ENCODE measurements at places on chromosomes 1 and 21.

GRCh38 chr1:59699227-59699847, 115.4 kb upstream of the HOOK1 start:
- peak; percentile 48 for DNase-seq

- no peak for DNase-seq
These were observed 18.4 kb upstream of the FRRS1 start for GRCh38 chr1:99784809-99785255.

GRCh38 chr1:247295274-247295684, 36.4 kb downstream of the ZNF496 start:
- DNase-seq: no peak

- DNase-seq: no peak
These were observed 17.1 kb downstream of the ABCG1 start for GRCh38 chr21:42236014-42236413.

GRCh38 chr1:215360758-215361157, 206.3 kb upstream of the KCTD3 start:
- DNase-seq: no peak

- no peak for DNase-seq
These were observed 79.9 kb downstream of the PTPN14 start for GRCh38 chr1:214471458-214471857.

GRCh38 chr1:3170561-3171453, 101.8 kb downstream of the PRDM16 start:
- peak; percentile 33 for DNase-seq

DNA sequence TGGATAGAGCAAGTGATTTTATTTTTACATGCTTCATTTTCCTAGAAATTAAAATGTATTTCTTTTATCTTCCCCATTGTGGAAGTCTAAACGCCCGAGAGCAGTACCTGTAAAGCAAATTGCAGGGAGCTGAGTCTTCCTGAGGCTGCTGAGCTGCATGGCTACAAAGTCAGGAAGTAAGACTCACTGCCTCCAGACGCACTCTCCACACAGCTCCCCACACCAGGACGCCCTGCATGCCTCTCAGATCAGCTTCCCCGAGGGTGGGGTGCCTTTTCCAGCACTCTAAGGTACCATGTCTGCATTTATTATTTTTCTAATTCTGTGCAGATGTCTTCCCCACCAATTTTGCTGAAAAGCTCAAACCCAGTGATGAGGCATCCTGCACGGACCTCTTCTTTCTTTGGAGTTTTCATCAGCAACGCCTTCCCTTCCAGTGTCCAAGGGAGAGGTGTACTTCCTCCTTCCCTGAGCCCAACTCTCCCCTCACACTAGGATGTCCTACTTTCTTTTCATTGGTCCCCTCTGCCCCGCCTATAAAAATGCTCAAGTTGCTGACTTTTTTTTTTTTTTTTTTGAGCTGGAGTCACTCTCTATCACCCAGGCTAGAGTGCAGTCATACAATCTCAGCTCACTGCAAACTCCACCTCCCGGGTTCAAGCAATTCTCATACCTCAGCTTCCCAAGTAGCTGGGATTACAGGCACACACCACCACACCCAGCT, 114.7 kb downstream of the PCNX2 start:
- no peak for DNase-seq

DNA sequence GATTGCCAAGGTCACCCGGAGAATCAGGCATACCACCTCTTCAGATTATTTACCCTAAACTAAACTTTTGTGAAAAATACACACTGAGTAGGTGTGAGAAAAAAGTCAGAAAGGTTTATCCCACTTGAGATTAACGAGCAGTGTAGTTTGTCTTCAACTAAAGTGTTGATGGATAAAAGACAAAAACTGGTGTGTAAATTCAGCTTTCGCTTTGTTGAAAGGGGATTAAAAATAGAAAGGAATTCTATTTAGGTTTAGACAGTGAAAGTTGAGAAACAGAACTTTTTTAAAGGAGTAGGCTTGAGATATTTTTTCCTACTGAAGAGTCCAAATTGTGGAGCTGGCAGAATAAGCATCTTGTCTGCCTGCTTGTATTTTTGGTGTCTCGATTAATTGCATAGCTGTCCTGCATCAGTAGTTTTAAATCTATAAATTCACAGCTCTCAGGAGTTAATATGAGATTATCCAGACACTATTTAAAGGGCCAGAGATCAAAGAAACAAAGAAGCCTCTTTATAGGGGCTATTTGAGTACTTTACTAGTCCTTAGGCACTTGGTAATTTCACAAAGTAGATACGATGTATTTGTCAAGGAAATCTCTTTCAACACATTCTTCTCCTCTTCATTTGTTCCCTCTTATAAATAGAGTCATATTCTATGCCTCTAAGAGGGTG, 46.7 kb upstream of the RABGAP1L start:
- DNase-seq: no peak

GRCh38 chr1:33462405-33463164, 9.9 kb upstream of the ZSCAN20 start:
- no peak for DNase-seq

- no peak for DNase-seq
These were observed 19.7 kb downstream of the TNNT2 start for GRCh38 chr1:201357636-201358348.

- no peak for DNase-seq
These were observed 86.8 kb downstream of the HLX start for GRCh38 chr1:220966041-220966440.

- DNase-seq: no peak
These were observed 13.9 kb downstream of the KCNK1 start for GRCh38 chr1:233627823-233628222.

DNA sequence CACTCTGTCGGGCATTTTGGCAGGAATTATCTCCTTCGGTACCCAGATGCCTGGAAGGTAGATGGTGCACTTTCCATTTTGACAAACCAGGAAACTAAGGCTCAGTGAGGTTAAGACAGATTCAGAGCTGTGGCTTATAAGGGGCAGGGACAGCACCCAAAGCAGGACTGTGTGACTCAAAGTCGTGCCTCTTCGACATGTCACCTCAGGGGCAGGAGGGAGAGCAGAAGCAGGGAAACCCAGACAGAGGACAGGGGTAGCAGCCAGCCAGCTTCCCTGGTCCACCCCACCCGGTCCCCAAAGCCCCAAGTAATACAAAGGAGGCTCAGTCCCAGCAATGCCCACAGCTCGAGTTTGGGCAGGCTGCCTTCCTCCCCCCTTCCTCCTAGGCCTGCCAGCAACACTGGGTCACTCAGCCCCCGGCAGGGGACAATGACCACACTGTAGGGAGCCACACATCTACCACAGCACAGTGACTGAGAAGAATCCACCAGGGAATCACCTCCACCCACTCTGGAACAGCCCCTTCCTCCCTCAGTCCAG, 2.5 kb downstream of the RHOC start:
- no peak for DNase-seq

GRCh38 chr1:7783178-7783711, 846 bp upstream of the PER3 start:
- peak; percentile 88 for DNase-seq

DNA sequence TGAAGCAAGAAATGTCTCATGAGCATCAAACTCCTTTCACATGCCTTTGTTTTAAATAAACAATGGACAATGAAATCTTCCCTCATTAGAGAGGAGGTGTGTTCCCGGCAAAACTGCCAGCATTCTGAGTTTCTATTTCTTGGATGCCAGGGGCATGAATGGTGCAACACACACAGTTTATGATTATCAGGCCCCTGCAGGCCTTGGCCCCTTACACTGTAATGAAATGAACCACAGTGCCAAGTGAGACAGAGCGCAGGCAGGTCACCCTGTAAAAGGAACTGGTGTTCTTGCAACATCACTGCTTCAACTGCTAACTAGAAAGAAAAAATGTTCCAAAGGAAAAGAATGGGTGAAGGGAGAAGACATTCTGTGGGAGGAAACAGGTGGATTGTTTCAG, 3.8 kb upstream of the PIGC start:
- DNase-seq: no peak

DNA sequence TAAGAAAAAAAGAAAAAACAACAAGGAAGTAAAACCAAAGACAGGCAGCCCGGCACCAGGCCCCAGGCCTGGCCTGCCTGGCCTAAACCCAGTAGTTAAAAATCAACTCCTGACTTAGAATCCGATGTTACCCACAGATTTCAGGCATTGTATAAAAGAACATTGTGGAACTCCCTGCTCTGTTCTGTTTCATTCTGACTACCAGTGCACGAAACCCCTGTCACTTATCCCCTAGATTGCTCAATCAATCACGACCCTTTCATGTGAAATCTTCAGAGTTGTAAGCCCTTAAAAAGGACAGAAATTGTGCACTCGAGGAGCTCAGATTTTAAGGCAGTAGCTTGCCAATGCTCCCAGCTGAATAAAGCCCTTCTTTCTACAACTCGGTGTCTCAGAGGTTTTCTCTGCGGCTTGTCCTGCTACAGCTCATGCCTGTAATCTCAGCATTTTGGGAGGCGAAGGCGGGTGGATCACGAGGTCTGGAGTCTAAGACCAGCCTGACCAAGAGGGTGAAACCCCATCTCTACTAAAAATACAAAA, 15.6 kb upstream of the MYOCOS start:
- no peak for DNase-seq

GRCh38 chr1:236465959-236466303, 57.9 kb upstream of the LGALS8 start:
- DNase-seq: no peak

DNA sequence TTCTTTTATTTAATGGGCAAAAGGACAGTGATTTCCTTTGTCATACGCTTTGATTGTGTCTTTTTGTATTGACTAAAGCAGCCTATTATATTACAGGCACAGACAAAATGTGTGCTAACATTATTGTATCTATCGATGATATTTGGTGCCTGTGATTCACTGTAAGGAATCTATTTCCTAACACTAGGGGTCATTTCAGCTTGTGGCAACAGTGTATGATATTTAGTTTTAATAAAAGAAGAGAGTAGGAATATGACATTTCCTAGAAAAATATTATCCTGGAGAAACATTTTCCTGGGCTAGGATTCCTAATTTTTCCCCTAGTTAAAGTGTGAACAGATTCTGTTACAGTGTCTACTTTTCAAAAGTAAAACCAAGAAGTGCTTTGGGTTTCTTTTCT, 42.8 kb downstream of the TYW3 start:
- DNase-seq: no peak

DNA sequence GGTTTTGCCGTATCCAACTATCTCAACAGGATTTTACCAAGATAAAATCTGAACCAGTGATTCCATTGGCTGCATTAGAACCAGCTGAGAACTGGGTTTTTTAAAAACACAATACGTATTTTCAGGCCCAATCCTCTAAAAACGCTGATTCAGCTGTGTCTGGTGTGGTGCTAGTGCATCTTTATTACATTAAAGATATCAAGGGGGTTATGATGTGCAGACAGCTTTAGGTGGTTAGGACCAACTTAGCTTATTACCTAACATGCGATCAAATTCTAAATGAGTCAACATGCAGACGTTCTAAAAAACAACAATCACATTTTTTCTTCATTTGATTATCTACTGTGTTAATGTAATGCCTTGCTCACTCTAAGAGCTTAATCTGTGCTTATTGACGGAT, 32.0 kb upstream of the EXO1 start:
- no peak for DNase-seq

- DNase-seq: no peak
These were observed 28.6 kb upstream of the KDM4A start for GRCh38 chr1:43621386-43621785.

DNA sequence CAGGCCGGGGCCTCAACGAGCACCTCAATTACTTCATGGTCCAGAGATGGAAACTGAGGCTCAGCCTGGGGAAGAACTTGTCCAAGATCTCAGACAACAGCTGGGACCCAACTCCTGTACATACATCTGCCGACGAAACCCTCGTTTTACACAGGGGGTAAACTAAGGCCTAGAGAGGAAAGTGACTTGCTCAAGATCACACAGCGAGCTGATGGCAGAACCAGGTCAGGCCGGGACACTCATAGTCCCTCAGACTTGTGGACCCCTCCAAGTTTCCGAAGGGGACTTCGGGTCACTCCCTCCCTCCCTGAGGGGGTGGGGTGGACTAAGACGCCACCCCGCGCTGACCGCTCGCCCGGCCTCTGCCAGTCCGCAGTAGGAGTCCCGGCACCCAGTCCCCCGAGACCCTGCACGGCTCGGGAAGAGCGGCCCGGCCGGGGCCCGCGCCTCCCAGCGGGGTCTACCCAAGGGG, 430 bp downstream of the WASF2 start:
- DNase-seq: no peak

DNA sequence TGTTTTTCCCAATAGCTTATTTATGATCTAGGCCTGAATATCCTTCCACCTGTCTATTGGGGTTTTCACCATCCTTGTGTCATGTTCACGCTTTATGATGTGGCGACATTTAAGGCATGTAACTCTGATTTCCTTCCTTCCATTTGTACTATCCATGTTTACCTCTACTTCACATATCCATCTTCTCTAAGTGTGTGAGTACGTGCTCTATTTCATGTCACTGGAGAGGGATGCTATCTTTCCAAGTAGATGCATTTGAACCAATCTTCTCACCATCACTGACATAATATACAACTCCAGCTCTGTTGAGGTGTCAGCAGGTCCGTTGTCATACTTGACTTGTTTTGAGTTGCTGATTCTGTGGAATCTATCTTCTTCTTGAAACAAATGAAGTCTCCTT, 283.2 kb downstream of the PTBP2 start:
- DNase-seq: no peak

- no peak for DNase-seq
These were observed 81.8 kb upstream of the CD34 start for GRCh38 chr1:207992677-207993236.

GRCh38 chr1:101920577-101920976, 76.1 kb downstream of the OLFM3 start:
- no peak for DNase-seq

DNA sequence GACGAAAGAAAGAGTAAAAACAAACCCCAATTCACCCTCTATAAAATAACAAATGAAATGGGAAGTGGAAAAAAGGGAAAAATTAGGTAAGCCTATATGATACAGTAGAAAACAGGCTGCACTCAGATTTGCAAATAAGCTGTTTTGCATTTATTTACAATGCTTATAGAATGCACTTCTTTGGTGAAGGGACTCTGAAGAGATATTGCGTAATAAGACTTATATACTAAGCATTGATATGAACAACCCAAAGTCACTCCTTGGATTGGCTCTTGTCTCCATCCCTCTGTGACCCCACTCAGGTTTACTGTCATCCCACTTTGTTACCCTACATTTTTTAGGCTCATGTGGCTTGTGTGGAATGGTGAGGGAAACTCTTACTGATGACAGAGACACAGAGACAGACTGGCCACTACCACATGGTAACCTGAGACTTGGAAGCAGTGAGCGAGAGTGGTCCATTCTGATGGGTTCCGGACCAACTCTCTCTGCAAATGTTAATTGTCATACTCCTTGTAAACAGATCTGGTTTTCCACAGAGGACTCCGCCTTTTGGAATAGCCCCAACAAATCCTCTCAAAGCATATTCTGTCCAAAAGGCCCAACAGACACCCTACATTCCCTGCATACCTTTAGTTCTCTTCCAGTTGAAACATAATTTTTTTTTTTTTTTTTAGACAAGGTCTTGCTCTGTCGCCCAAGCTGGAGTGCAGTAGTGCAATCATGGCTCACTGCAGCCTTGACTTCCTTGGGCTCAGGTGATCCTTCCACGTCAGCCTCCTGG, 11.0 kb downstream of the GSTM5 start:
- DNase-seq: no peak
